ENCODE measurements at places on chromosomes 13 and 19.

GRCh38 chr19:53538378-53539109 is 599 bp downstream of the ZNF331 start:
- DNase-seq, result no peak

DNA sequence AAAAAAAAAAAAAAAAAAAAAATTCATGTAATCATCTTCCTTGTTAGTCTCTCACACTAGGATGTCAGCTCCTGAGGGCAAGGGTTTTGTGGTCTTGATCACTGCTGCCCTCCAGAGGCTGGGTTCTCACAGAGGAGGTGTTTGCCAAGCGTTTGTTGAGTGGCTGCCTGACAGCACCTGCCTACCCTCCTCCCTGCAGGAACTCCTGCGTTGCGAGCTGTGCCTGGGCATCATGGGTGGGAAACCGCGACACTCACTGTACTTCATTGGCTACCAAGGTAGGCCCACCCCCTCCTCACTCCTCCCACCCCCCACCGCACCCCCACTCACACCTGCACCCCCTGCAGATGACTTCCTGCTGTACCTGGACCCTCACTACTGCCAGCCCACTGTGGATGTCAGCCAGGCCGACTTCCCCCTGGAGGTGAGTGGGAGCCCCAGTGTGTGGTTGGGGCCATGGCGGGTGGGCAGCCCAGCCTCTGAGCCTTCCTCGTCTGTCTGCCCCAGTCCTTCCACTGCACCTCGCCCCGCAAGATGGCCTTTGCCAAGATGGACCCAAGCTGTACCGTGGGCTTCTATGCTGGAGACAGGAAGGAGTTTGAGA is 8.1 kb downstream of the ATG4D start:
- DNase-seq, result no peak

- DNase-seq, result no peak
These were observed 9.8 kb downstream of the DDX49 start for GRCh38 chr19:18929311-18929710.

DNA sequence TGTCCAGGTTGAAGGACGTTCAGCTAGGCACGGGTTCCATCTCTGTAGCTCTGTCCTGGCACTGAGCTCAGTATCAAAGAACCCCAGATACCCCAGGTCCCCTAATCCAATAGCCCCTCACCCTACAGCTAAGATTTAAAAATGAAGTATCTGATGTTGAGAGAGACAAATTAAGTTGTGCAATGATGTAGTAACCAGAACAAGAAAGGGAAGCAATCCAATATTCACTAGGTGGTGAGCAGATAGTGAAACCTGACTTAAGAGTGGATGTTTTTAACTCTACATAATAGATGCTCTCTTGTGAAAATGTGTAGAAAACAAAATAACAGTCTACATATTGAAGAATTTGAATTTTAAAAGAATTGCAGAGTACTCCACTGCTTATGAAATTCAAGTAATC is 1.8 kb downstream of the ACOD1 start:
- no peak for DNase-seq

DNA sequence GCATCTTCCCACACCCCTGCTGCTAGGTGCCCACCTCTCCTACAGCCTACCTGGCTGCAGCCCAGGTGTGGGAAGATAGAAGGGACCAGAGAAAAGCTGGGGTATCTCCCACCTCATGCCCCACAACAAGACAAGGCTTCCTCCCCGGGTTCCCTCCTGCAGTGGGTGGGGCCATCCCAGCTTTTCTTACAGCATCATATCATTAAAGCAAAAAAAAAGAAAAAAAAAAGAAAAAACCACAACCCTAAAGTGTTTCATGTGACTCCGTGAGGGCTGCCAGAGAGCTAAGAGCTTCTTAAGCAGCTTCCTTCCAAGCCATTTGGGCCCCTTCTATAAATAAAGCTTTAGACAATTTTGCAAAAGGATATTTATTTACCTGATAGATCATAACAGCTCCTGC is 455.4 kb upstream of the TSHZ3 start:
- DNase-seq, result no peak

- DNase-seq, result no peak
These were observed 8.8 kb upstream of the SULT2B1 start for GRCh38 chr19:48543121-48543710.

- peak; percentile 41 for DNase-seq
These were observed 18.7 kb upstream of the ZNF888 start for GRCh38 chr19:52941941-52942385.

- DNase-seq, result no peak
These were observed 4.8 kb downstream of the ATP4A start for GRCh38 chr19:35558400-35559280.

- no peak for DNase-seq
These were observed 5.3 kb upstream of the CD79A start for GRCh38 chr19:41871573-41872383.

- no peak for DNase-seq
These were observed 4.6 kb downstream of the CADM4 start for GRCh38 chr19:43634872-43635560.

- DNase-seq, result no peak
These were observed 1.3 kb downstream of the IL11 start for GRCh38 chr19:55368701-55369563.

DNA sequence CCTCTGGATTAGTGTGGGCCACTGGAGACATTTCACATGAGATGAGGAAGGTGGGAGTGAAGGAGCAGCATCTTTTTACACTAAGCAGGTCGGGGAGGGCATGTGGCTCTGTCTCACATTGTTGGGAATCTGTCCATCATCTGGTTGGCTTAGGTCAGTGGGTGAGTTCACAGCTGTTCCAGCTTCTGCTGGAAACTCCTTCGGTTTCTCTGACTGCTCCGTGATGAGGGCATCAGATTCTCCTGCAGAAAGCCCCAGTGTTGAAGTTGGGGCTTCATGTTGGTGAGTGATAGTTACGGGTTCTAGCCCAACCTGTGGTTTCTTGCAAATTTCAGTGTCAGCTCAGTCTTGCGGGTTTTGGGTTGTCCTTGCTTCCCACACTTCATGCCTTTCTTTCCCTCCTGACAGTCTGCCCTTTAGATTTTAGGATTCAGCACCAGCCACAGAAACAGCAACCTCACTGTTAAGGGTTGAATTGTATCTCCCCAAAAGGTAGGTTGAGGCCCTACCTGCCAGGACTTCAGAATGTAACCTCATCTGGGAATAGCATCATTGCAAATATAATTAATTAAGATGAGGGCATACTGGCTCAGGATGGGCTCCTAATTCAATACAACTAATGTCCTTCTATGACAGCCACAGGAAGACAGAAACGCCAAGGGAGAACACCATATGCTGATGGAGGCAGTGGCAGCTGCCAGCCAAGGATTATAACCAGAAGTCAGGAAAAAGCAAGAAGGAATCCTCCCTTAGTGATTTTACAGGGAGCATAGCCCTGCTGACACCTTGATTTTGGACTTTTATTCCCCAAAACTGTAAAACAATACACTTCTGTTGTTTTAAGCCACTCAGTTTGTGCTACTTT is 7.6 kb upstream of the ALOX5AP start:
- DNase-seq, result no peak
